ENCODE measurements at places on chromosomes 11 and 22. TPM values are rescaled to one million over a fixed set of nuclear protein-coding genes. Genes with fewer than 3 reads are reported as not detected.
A peak's percentile ranks its signal among the peaks of the same experiment; 100 is the strongest.

The WT1 gene
- 0.15 TPM for total RNA-seq

The PARVA gene
- total RNA-seq, result 18.1 TPM

The XKR3 gene
- total RNA-seq, result not detected

The OR6T1 gene
- not detected for total RNA-seq

The GSC2 gene
- 0.22 TPM for total RNA-seq

GRCh38 chr11:92854952-92855351 is 114.5 kb upstream of the MTNR1B start:
- no peaks in the 10 kb centered on the region for H3K4me1 ChIP-seq
- peaks cover 9% of the 10 kb centered on the region for H3K36me3 ChIP-seq
- H3K27me3 ChIP-seq, result no peaks in the 10 kb centered on the region
- H3K4me3 ChIP-seq, result no peak overlapping the region
- no peak overlapping the region for H3K27ac ChIP-seq

DNA sequence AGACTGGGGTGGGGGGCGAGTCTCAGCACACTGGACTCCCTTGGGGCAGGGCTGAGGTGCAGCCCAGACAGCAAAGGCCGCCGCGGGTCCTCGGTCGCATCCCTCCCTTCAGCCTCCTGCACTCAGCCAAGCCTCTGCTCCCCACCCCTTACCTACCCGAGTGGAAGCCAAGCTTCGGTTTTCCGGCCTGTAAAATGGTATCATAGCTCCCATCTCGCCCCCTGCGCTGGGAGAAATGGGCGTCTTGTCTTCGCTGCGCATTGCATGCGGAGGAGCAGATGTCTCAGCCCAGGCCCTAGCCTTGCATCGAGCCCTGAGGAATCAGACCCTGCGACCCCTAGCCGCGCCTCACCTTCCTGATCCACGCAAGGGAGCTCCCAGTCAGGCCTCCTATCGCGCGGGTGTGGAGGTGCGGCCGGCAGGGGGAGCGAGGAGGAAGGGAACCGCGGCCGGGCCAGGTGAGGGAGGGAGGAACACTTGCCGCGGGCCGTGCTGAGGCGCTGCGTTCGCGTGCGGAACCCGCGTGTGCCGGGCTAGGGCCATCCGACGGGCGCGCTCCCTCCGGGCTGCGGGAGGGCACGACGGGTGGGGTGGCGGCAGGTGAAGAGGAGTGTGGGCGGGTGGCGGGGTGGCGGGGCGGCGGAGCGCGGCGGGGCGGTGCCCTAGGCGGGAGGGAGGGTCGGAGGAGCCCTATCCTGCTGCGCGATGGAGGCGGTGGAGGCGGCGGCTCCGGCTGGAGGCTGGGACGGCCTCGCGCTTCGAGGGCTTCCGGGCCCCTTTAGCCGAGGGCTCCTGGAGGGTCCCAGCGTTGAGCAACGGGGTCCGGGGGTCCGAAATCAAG is 4.1 kb upstream of the TBX1 start:
- H3K36me3 ChIP-seq, result no peaks in the 10 kb centered on the region
- H3K27me3 ChIP-seq, result peaks cover 72% of the 10 kb centered on the region
- peak overlapping the region; percentile 25 for H3K4me3 ChIP-seq
- peak; percentile 62 for DNase-seq

DNA sequence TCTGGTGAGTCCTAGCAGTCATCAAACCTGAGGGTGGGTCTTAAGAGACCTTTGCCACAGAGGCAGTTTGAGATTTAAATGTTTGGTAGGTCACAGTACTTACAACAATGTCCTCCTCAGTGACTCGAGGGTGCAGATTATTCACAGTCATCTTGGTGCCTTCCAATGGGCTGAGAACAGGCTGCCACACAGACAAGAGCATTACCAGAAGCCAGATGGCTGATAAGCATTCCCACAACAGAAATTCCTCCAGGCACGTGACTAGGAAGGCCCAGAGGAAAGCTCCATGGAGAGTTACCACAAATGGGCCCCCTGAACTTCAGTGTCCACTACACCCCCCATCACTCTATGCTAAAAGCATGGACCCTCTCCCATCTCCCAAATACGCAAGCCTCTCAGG is 19.2 kb downstream of the POLDIP3 start:
- no peaks in the 10 kb centered on the region for H3K4me1 ChIP-seq
- no peak for DNase-seq
- H3K27me3 ChIP-seq, result no peaks in the 10 kb centered on the region
- peaks cover 90% of the 10 kb centered on the region for H3K36me3 ChIP-seq
- H3K27ac ChIP-seq, result no peak overlapping the region

GRCh38 chr11:45817191-45817590 is 12.2 kb downstream of the SLC35C1 start:
- no peaks in the 10 kb centered on the region for H3K4me1 ChIP-seq
- no peak overlapping the region for H3K27ac ChIP-seq
- no peak for DNase-seq
- H3K4me3 ChIP-seq, result no peak overlapping the region

- H3K4me3 ChIP-seq, result no peak overlapping the region
- no peak for DNase-seq
- H3K4me1 ChIP-seq, result no peaks in the 10 kb centered on the region
- H3K27ac ChIP-seq, result no peak overlapping the region
These were observed 4485.9 kb upstream of the OR11H1 start for GRCh38 chr22:11042116-11042515.

DNA sequence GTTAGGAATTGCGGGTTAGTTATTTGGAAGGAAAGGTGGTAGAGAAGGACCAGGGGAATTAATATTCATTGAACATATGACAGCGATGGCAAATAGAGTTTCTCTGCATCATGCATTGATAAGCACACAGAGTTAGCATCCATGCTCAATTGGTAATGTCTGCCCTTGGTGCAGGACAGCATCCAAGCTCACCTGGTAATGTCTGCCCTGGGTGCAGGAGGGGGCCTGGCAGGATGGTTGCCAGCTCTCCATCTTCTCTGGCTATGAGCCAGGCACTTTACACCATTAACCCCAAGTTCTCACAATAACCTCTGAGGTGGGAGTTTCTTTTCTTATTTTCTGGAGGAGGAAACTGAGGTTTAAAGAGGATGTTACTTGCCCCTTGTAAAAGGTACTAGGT is 50.4 kb upstream of the RBFOX2 start:
- H3K27ac ChIP-seq, result no peak overlapping the region
- peaks cover 2% of the 10 kb centered on the region for H3K36me3 ChIP-seq
- H3K27me3 ChIP-seq, result no peaks in the 10 kb centered on the region
- H3K4me3 ChIP-seq, result no peak overlapping the region
- no peaks in the 10 kb centered on the region for H3K4me1 ChIP-seq

DNA sequence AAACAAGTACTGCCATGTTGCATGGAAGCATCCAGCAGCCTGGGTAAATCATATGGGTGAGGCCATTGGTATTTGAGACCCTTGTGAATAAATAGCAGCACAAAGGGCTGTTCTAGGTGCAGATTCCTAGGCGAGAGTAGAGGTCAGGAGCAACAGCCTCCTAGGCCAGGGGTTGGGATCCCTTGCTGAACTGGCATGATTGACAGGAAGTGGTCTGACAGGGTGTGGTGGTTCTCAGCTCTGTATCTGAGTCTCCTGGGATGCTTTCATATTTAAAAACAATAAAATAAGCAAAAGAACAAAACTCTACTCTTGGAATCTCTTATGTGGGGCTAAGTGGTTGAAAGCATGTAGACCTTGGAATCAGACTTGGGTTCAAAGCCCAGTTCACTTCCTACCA is 35.8 kb downstream of the INSC start:
- H3K36me3 ChIP-seq, result no peaks in the 10 kb centered on the region
- no peaks in the 10 kb centered on the region for H3K4me1 ChIP-seq
- no peak overlapping the region for H3K4me3 ChIP-seq
- no peak overlapping the region for H3K27ac ChIP-seq

GRCh38 chr11:69278091-69278867 is 15.7 kb upstream of the MYEOV start:
- no peak overlapping the region for H3K4me3 ChIP-seq
- H3K4me1 ChIP-seq, result no peaks in the 10 kb centered on the region
- no peaks in the 10 kb centered on the region for H3K36me3 ChIP-seq
- no peak for DNase-seq

DNA sequence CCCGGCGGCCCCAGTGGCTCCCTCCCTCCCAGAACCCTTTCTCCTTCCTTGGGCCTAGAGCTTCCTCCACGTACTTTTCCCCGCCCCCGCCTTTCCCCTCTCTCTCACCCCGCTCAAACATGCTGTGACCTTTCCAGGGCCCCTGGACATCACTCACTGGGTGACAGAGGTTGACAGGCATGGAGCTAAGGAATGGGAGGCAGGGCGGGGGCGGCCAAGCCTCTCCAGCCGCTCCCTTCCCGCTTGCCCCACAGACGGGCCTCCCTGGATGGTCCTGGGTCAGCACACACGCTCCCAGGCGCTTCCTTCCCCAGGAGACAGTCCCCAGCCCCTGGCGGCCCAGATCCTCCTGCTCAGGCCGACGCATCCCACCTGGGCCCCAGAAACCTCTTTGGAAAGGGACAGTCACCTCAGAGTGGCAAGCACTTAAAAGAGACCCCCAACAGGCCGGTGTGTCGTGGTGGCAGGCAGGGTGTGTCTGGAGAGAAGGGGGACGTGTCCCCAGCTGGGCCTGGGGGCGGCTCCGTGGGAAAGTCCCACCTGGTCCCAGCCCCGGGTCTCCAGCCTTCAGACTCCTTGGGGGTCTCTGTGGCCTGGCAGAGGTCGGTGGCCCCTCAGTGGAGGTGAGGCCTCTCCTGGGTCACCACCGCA is 8.8 kb downstream of the H19 start:
- no peak overlapping the region for H3K27ac ChIP-seq
- no peak for DNase-seq
- H3K4me3 ChIP-seq, result no peak overlapping the region
- no peaks in the 10 kb centered on the region for H3K27me3 ChIP-seq

DNA sequence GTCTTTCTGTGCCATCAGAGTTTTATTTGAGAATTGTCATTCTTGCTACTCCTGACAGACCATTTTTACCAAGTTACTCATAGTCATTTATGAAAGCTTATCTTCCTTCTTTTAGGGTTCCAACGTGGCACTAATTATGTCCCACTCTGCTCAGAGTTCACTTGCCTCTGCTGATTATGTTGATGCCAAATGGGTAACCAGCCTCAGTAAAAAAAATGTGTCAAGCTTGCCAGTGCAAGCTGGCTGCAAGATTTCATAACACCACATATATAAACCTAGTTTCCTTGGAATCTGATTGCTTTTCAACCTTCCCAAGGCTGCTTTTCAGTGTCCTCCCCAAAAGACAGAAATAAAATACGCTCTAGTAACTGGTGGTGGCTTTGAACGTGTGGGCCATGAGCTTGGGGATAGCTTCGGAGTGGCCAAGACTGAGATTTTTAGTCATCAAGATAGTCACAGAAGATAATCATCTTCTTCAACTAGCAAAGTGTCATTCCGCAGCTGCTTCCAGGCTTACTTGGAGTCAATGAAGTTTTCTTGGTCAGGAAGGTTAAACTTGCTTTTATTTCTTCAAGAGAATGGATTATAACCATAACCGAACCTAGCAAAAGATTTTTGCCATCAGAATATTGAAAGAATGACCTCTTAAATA is 29.5 kb upstream of the APOA1 start:
- H3K4me3 ChIP-seq, result no peak overlapping the region
- no peaks in the 10 kb centered on the region for H3K27me3 ChIP-seq
- DNase-seq, result no peak
- H3K27ac ChIP-seq, result no peak overlapping the region
- peaks cover 61% of the 10 kb centered on the region for H3K36me3 ChIP-seq

DNA sequence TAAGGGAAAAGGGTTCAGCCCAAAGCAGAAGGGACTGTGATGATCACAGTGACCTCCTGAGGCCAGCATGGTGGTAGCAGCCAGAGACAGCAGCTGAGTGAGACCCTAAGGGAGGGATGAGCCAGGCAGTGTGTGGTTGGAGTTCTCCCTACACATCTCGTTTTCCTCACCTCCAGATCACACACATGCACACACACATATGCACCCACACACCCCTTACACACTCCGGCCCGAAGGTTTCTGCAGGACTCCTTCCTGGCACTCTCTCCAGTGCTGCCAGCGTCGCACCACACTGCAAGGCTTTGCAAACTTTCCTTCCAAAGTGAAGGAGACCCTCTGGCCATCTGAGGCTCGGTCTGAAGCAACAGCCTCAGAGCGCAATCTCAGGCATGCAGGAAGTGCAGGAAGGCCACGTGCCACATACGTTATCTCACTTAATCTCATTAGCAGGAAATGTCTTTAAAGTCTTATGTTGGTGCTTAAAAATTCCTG is 26.9 kb upstream of the TP53I11 start:
- H3K4me1 ChIP-seq, result peaks cover 10% of the 10 kb centered on the region
- peak; percentile 62 for DNase-seq
- H3K27me3 ChIP-seq, result no peaks in the 10 kb centered on the region
- H3K4me3 ChIP-seq, result no peak overlapping the region

DNA sequence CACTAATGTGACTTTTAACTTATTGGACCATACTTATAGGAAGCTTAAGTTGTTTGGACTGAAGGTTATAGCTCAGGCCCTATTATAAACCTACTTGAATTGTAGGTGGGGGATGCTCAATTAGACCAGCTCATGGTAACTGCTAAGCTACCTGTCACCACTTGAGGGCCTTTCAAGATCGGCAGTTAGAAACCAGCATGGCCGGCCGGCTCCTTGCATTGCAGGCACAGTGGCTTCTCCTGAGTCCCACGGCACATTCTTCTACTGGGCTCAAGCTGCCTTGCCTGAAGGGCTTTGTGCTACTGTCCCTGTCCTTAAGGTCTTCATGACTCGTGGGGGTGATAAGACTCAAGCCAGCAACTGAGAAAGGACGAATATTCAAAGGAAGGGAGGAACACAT is 70.8 kb downstream of the TBC1D22A start:
- DNase-seq, result peak; percentile 67
- no peaks in the 10 kb centered on the region for H3K27me3 ChIP-seq
- H3K27ac ChIP-seq, result no peak overlapping the region
- no peak overlapping the region for H3K4me3 ChIP-seq
- peaks cover 5% of the 10 kb centered on the region for H3K4me1 ChIP-seq

- H3K27ac ChIP-seq, result no peak overlapping the region
- peaks cover 8% of the 10 kb centered on the region for H3K4me1 ChIP-seq
- DNase-seq, result no peak
These were observed 14.9 kb downstream of the XKR3 start for GRCh38 chr22:16810188-16810802.

- DNase-seq, result no peak
- no peak within 1 kb of the TSS for H3K27ac ChIP-seq
- H3K36me3 ChIP-seq, result peaks cover 5% of the 10 kb centered on the region
- no peaks in the 10 kb centered on the region for H3K27me3 ChIP-seq
- no peak within 1 kb of the TSS for H3K4me3 ChIP-seq
- H3K4me1 ChIP-seq, result no peaks in the 10 kb centered on the region
These were observed at the start of gene WBP2NL for GRCh38 chr22:41998361-41999261. TSS of gene WBP2NL (plus strand) at chr22:41998788. CDS start at chr22:41998819, 31 bp downstream.
